Glutamatergic neuron (in vitro differentiated cells): ENCODE measurements at places on chromosomes 11 and 22.

GRCh38 chr22:49010901-49011300 is 816.8 kb downstream of the BRD1 start:
- no peak for DNase-seq

DNA sequence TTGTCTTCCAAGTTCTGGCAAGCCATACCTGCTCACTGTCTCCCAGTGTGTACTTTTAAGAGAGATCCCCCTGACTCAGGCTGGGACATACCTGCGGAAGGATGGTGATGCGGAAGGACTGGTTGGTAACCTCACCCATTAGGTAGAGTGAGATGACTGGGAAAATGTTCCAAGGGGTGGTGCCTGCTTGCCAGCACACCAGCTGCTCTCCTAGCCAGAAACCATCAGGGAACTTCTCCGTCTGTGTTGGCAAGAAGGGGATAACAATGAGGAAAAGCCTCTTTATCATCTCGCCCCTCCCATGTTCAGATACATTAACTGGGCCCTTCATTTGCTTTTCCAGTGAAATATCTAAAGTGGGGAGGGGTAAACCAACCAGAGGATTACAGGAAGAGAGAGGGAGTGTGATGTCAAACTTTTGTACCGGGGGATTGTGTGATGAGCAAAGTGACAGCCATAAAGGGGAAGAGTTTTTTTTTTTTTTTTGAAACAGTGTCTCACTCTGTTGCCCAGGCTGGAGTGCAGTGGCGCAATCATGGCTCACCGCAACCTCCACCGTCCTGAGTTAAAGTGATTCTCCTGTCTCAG is at the start of gene BACE1-AS:
Gene BACE1-AS (plus strand): TSS at position 538 of the 588 bp plus-strand sequence.
- DNase-seq, result no peak

DNA sequence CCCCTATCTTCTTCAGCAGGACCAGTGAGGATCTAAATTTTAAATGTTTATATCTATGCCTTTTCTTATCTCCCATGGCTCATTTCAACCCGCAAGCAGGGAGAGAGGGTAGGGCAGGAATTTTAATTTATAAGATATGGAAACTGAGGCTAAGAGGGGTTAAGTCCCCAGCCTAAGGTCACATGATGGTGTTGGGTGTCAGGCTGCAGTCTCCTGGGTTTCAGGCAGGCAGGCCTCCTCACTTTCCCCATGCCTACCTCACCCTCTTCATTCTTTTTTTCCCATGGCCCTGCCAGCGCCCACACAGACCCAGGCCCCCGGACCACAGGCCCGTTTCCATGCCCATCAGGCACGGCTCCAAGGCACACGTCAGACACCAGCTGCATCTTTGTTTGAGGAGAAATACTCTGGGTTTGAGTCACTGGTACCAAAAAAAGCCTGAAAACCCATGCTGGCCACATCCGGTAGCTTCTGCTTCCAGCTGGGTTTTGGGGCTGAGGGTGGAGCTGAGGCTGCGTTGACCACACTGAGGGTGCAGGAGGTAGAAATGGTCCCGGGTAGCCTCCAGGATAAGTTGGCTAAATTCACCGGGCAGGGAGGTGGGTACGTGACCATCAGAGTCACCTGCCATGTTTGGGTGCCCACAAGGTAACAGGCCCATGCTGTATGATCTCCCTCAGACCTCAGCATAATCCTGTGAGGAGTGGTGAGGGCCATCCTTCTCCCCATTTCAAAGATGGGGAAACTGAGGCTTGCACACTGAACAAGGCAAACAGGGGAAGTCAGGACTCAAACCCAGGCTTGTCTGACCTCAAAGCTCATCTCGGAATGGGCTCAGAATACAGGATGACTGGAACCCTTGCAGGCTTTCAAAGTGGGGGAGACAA is 7.5 kb downstream of the CRYBB1 start:
- no peak for DNase-seq

DNA sequence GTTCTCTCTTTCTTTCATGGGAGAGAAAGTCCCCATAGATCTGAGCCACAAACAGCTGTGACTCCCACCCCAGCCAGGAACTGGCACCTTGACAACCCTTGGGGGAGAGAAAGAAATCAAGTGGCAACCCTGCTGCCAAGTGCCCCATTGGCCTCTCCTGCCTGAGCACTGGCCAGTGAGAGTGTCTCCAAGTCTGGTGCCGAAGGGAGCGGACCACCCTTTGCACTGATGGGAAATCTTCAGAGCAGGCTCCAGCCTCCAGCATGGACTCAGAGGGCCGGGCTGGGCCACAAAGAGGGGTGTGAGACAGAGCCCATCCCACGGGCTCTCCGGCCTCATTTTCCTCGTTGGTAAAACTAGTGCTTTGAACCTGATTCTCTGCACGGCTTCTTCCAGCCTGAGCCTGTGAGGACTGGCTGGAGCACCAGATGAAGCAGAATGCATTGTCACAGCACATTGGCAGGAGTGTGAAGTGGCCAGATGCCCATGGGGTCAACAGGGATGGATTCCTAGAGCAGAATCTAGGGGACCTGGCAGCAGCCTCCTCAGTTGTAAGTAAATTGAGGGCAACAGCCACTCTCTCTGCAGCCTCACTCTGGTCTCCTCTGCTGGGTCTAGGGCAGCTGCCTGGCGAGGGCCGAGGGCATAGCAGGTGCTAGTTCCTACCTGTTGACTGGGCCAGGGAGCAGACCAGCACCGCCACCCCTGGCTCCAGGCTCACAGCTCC is 81.4 kb downstream of the TRIM29 start:
- no peak for DNase-seq

GRCh38 chr22:19987394-19988306 is 29.0 kb downstream of the ARVCF start:
- DNase-seq, result no peak

DNA sequence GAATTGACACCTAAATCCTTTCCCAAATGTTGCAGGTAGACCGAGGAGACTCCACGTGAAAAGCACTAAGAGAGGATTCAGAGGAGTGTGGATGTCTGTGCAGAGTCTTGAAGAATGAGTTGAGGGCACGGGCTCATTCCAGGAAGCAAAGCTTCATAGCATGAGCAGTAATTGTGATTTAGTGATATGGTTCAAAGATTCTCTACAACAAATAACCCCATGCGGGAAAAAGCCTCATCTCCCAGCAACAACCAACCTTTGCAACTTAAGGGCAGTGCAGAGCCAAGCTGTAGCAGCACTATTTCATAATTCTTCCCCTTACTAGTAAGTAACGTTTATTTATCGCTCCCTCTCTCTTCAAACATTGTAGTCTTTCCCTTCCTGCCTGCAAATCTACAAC is 87.5 kb upstream of the CLMP start:
- no peak for DNase-seq
